ENCODE measurements at places on chromosomes 4 and X.

DNA sequence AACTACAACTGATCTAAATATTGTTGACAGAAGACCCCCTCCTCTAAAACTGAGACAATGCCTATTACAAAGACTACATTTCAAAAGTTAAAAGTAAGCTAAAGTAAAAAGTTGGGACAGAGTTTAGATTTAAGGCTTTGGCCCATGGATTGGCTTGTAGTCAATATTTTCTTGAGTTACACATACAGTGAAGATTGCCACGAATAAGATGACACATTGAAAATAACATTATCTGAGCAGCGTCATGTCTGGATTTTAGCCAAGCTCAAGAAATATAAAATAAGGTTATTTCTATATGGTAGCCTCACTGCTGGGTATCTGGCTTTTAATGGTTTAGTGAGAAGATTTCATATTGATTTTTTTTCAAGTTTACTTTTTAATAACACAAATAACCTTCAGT, 266.2 kb upstream of the LDB2 start:
- DNase-seq = no peak

- no peak for DNase-seq
Measured at GRCh38 chr4:112953262-112953661, 96.2 kb upstream of the ANK2 start.

- DNase-seq = no peak
Measured at GRCh38 chrX:31007321-31007720, 64.5 kb downstream of the FTHL17 start.

DNA sequence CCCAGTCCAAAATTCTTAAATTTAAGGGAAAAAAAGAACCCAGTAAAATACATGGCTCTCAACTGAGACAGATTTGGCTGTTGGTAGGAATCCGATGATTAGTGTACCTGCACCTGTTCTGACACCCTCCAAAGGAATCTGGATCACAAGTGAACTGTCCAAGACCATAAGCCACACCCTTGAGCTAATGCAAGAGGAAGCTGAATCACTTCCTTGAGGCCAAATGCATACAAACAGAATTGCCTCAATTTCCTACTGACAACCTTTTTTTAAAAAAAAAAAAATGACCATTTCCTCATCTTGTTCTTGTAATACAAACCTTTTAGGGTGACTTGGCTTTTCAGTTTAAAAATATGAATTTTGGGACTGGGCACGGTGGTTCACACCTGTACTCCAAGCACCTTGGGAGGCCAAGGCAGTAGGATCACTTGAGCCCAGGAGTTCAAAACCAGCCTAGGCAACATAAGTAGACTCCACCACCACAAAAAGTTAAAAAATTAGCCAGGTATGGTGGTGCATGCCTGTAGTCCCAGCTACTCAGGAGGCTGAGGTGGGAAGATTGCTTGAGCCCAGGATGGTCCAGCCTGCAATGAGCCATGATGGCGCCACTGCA, 10.7 kb upstream of the FBXL5 start:
- no peak for DNase-seq

Data from stimulated activated CD4-positive, alpha-beta T cell treated with anti-CD3 and anti-CD28 coated beads, TNF-alpha, amount 100 ng/mL, for 4 hours (primary cell).